ENCODE measurements at places on chromosomes 16 and 17. TPM values are rescaled to one million over a fixed set of nuclear protein-coding genes. Genes with fewer than 3 reads are reported as not detected.
A peak's percentile ranks its signal among the peaks of the same experiment; 100 is the strongest.

DNA sequence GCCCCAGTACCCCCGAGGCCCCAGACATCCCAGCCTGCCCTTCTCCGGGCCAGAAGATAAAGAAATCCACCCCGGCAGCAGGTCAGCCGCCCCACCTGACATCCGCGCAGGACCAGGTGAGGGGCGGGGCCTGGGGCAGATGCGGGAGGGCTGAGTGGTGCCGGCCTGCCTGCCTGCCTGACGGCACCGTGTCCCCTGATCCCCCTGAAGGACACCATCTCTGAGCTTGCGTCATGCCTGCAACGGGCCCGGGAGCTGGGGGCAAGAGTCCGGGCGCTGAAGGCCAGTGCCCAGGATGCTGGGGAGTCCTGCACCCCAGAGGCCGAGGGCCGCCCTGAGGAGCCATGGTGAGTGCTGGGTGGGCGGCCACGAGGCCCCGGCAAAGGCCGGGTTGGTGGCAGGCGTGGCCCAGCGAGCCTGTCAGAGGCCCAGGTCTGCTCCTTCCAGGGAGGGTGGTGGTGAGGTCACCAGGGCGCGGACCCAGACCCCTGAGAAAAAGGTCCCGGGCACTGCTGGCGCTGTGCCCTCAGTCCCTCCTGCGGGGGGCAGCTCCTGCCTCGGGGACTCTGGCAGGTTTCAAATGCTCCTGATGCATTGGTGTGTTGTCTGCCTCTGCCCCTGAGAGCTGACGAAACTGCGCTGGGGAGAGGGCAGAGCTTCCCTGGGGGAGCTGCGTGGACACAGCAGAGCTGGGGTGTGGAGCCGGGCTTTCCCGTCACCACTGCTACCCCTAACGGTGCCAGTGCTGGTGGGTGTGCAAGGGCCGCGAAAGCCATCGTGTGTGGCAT is 1.2 kb downstream of the CDT1 start:
- DNase-seq, result no peak

GRCh38 chr17:50355701-50356341 is 9.9 kb downstream of the XYLT2 start:
- DNase-seq, result no peak

GRCh38 chr17:42098730-42099399 is 592 bp upstream of the ZNF385C start:
- DNase-seq, result no peak

GRCh38 chr16:19283637-19284036 is 1.9 kb upstream of the CLEC19A start:
- DNase-seq, result no peak

DNA sequence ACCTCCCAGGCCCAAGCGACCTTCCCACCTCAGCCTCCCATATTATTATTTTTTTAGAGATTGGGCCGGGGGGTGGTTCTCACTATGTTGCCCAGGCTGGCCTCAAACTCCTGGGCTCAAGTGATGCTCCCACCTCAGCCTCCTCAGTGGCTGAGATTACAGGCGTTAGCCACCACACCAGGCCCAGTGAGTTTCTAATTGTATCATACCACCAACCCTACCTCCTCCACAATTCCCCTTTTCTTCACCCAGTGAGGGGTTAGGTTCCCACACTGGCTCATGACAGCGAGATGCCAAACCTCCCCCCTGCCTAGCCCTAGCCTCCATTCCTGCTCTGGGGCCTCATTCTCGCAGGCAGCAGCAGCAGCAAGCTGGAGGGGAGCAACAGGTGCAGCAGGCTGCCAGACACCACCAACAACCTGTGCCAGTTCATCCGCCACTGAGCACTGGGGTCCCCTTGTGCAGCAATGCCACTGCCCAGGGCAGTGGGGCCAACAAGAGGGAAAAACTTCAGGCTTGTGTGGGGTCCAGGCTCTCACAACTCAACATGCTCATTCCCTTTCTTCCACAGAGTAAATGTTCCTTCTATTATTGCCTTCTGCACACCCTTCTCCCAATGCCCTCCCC is 9.1 kb downstream of the ATP6V0D1 start:
- DNase-seq, result no peak

GRCh38 chr17:77098884-77099545 is 41.8 kb upstream of the SEC14L1 start:
- DNase-seq, result peak; percentile 88

DNA sequence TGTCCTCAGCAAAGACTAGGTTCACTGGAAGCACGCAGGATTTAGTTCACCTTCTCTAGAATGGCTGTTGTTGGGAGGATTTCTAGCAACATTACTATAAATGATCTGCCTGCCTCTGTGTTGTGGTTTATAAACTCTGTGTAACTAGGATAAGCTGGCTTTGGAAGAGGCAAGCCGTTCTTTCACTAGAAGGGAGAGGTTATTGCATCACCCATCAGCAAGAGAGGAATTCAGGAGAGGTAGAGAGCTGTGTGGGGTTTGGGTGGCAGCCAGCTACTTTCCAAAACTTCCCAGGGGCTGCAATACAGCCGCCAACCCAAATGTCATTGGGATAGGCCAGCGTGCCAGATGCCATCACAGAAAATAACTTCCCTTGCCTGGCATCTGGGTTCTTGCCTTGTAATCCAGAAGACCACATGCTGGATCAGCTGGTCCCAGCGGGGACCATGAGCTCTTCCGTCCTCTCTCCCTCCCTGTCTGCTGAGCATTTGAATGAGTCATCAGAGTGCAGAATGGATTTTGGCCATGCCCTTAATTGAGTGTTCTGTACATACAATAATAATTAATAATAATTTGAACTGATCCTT is 95.7 kb upstream of the RBFOX1 start:
- peak; percentile 45 for DNase-seq

- DNase-seq, result no peak
These were observed 15.7 kb downstream of the ENDOV start for GRCh38 chr17:80430446-80431245.

GRCh38 chr16:48041981-48042421 is 113.8 kb downstream of the ABCC12 start:
- DNase-seq, result peak; percentile 53

DNA sequence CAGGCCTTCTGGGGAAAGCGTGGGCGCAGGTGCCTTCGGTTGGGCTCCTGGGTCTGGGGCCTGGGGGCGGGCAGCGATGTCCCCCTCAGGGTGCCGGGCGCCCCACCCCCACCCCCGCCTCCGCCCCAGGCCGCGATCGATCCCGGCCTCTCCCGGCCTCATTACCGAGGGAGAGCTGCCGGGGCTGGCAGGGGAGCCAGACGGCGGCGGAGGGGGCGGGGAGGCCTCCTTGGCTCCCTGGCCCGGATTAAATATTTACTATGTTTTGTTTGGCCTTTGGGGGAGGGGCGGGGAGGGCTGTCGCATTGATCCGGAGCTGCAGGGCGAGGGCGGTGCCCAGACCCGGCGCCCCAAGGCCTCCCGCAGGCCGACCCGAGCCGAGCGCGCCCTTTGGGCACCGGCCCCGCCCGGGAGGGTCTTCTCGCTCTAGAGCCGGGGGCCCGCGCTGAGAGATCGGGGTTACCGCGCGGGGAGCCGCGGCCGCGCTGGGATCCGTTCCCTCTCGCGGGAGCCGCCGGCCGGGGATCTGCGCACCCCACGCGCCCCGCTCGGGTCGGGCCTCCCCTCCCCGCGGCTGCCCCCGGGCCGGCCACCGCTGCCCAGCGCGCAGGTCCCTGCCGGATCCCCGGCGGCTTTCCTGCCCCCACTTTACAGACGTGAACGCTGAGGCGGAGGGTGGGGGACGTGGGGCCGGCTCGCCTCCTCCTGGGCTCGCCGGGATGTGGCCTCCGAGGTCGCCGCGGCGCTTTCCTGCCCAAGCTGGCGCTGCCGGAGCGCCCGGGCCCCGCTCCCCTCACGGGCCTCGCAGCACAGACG is 27.0 kb downstream of the RTN4RL1 start:
- no peak for DNase-seq

DNA sequence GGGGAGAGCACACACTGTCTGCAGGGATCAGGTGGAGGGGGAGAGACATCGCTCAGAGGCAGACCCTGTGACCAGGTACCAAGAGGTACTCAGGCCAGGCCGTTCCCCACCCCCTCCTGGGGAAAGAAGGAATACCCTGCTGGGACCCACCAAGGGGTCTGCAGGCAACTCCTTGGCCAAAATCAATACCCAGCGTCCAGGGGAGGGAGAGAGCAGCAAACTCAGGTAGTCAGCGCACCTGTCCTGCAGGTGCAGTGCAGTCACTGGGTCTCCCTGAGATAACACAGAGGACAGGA is 57.5 kb upstream of the DOC2B start:
- no peak for DNase-seq

- DNase-seq, result no peak
These were observed 11.6 kb downstream of the DDX42 start for GRCh38 chr17:63785556-63785955.

DNA sequence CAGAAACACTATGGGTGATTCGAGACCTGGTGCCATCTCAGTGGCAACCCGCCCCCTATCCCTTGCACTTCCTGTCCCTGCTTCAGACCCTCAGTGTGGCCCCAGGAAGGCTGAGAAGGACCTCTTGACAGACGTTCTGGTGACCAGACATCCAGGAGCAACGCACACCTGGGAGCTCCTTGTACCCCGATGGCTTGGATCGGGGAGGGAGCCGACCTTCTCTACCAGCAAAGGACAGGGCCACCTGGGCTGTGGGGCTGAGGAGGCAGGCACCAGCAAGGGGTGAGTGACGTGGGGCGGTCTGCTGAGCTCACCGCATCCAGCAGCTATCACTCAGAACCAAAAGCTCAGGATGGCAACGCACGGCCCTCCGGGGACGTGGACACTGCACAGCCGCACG is 27.2 kb downstream of the UNKL start:
- DNase-seq, result no peak

GRCh38 chr17:44774271-44775135 is 15.7 kb downstream of the ADAM11 start:
- DNase-seq, result peak; percentile 88

DNA sequence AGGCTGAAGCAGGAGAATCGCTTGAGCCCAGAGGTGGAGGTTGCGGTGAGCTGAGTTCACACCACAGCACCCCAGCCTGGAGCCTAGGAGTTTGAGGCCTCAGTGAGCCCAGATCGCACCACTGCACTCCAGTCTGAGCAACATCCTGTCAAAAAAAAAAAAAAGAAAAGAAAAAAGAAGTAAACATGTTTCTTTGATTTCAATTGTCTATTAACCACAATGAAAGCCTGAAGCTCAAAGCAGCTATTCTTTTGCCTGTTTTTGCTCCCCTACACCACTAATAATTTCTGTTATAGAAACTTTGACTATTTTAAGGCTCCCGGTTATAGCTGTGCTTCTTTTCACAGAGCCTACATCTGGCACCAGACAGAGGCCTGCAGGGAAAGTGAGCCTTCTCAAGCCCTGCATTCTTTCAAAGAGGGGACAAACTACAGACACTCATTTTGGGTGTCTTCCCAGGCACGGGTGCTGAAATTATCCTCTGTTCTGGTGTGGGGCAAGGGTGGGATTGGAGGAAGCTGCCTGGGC is 14.2 kb upstream of the SLC52A1 start:
- DNase-seq, result no peak

- DNase-seq, result peak; percentile 87
These were observed 25.8 kb downstream of the ABR start for GRCh38 chr17:1153795-1154546.

DNA sequence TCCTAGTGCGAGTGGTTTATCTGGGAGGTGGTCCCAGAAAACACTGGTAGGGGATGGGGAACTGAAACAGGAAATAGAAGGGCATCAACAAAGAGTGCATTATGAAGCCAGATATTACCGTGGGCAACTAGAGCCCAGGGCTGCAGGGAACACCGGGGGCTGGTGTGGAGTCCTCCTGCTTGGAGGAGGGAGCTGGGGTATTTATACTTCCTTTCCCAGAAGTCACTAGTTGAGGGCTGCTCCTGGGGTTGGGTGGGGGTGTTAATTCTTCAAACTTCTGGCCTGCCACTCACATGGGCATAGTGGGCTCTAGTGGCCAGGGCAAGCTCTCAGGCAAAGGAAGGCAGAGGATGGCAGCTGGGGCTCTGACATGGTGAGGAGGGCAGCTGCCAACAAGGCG is 14.7 kb downstream of the LAT start:
- DNase-seq, result no peak

- no peak for DNase-seq
These were observed 45.5 kb upstream of the STH start for GRCh38 chr17:45953561-45953960.

GRCh38 chr17:9402590-9403199 is 172.9 kb downstream of the STX8 start:
- peak; percentile 5 for DNase-seq

DNA sequence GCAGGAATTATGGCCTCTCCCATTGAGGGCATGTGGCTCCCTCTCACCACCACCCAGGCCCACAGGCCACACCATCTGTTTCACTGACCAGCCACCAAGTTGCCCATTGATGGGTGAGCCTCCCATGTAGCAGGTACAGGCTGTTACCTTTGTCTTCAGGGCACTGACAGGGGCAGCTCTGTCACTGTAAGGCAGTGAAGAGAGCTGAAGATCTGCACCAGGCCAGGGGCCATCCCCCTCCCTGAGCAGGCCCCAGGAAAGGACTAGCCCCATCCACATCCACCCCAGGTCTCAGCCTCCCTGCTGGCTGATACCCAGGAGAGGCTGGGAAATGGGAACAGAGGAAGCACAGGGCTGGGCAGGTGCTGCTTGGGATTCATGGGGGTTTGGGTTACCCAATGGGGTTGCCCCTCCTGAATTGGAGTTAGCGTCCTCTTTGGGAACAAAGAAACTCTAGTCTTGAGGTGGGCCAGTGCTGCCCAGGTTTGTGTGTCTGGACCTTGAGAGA is 1691.4 kb downstream of the TP53TG3F start:
- DNase-seq, result no peak

DNA sequence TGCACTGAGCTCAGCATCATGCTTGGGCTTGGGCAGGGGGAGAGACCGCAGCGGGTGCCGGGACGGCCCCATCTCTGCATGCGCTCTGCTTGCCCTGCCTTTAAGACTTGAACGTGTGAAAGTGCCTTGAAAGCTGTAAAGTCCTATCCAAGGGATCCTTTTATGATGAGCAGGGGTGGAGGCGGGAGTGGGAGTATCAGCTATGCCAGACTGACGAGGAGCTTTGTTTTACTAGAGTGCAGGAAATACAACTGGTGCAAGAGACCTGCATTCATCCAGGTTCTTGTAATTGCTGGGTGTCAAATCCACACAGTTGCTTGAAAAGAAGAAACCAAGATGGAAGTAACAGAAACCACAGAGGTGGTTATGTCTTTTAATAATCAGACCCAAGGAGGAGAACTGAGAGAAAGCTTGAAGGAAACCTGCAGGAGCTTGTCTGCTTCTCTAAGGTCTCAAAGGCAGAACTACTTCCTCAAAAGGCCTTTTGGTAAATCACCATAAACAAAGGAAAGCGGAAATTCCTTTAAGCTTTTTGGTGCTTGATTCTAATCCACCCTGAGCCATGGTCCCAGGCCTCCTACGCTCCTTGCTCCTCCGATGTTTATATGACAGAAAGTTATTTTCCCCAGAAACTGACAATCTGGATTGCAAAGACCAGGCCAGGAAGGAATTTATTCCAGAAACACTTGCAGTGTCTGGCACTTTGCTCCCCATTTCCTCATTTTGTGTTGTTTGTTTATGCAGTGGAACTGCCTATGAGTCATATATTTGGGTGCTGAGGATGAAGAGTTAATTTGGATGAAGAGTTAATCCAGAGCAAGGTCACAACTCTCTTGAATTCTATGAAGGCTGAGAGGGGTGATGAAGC is 51.3 kb upstream of the FBXO47 start:
- no peak for DNase-seq

CLTC gene
- 259 TPM for total RNA-seq

ABCA8 gene
- total RNA-seq, result not detected

KRT9 gene
- total RNA-seq, result not detected

HSPB9 gene
- not detected for total RNA-seq

TBC1D3I gene
- total RNA-seq, result not detected

CCL1 gene
- total RNA-seq, result not detected

RNF43 gene
- not detected for total RNA-seq

TBC1D3G gene
- 0.74 TPM for total RNA-seq

PSMD3 gene
- total RNA-seq, result 248 TPM
